ENCODE measurements at places on chromosomes 3 and 15. TPM values are rescaled to one million over a fixed set of nuclear protein-coding genes. Genes with fewer than 3 reads are reported as not detected.

- no peaks in the 10 kb centered on the region for H3K4me1 ChIP-seq
- peaks cover 6% of the 10 kb centered on the region for H3K27me3 ChIP-seq
- DNase-seq = peak; percentile 32
- no peaks in the 10 kb centered on the region for H3K36me3 ChIP-seq
- no peak overlapping the region for H3K4me3 ChIP-seq
- H3K27ac ChIP-seq = no peak overlapping the region
These were observed 154.6 kb downstream of the POLR2M start for GRCh38 chr15:57861034-57861638.

DNA sequence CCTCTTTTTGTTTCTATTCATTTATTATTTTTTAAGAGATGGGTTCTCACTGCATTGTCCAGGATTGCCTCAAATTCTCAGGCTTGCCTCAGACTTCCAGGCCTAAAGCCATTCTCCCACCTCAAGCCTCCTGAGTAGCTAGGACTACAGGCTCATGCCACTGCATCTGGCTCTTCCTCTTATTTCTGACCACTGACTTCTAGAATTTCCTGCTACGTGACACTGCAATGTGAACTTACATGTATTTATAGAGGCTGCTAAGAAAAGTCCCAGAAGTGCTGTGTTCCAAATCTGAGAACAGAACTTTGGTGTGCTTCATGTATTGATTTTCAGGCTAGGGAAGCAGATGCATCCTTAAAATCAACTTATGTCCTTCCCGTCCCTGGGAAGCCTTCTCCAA, 407.4 kb downstream of the RSL24D1 start:
- H3K4me1 ChIP-seq = no peaks in the 10 kb centered on the region
- DNase-seq = no peak
- no peaks in the 10 kb centered on the region for H3K27me3 ChIP-seq
- H3K36me3 ChIP-seq = no peaks in the 10 kb centered on the region
- H3K27ac ChIP-seq = no peak overlapping the region

DNA sequence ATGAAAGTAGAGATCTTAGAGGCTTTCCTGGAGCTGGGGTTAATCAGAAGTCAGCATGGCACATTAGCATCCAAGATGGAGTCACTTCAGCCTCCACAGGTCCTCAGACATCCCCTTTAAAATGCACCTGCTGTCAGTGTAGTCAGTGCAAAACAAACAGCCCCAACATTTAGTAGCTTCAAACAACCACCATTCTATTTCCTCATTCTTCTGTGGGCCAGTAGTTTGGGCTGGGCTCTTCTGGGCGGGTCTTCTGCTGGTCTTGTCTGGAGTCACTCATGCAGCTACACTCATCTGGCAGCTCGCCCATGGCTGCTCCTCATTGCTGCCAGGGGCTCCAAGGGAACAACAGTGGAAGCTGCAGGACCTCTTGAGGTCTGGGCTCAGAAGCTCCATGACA, 99.9 kb downstream of the TLE3 start:
- H3K27ac ChIP-seq = no peak overlapping the region
- H3K36me3 ChIP-seq = no peaks in the 10 kb centered on the region
- no peaks in the 10 kb centered on the region for H3K4me1 ChIP-seq
- H3K27me3 ChIP-seq = no peaks in the 10 kb centered on the region
- no peak overlapping the region for H3K4me3 ChIP-seq
- DNase-seq = no peak

GRCh38 chr15:78004222-78004727, 73.2 kb downstream of the TBC1D2B start:
- no peaks in the 10 kb centered on the region for H3K27me3 ChIP-seq
- H3K27ac ChIP-seq = no peak overlapping the region
- peaks cover 2% of the 10 kb centered on the region for H3K36me3 ChIP-seq
- H3K4me1 ChIP-seq = 0 out of 2 replicates have a peak, but pooled peaks cover 9% of the 10 kb centered on the region
- H3K4me3 ChIP-seq = no peak overlapping the region

DNA sequence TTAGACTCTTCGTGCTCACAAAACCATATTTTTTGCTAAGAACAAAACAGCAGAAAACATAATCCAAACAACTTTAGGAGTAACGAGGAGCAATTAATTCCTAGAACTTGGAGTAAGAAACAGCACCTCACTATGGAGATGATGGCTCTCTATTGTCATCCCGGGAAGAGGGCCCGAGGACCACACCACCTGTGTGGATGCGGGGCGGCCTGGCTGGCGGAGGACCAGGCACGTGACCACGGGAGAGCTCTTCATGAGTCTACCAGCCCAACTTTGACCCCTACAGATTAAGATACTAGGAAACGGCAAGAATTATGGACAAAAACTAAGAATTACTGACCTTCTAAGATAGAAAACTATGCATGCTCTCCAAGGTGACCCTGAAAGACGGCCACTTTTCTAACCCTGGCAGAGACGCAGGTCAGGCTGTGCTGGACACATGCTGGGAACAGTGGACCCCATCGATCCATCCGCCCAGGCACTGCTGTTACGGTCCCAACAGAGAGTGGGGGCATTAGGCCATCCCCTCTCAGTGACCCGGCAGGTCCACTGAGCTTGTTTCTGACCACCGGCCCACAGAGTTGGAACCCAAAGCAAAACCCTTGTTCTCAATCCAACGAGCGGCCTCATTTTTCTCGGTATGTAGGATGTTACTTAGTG, 13.1 kb upstream of the OCA2 start:
- DNase-seq = no peak
- H3K36me3 ChIP-seq = peaks cover 2% of the 10 kb centered on the region
- no peaks in the 10 kb centered on the region for H3K4me1 ChIP-seq
- H3K27me3 ChIP-seq = no peaks in the 10 kb centered on the region

GRCh38 chr3:120559242-120560061, 36.7 kb upstream of the NDUFB4 start:
- H3K4me3 ChIP-seq = peak overlapping the region; percentile 76
- H3K4me1 ChIP-seq = peaks cover 14% of the 10 kb centered on the region
- H3K27me3 ChIP-seq = no peaks in the 10 kb centered on the region
- no peak for DNase-seq
- no peaks in the 10 kb centered on the region for H3K36me3 ChIP-seq

- H3K4me1 ChIP-seq = no peaks in the 10 kb centered on the region
- no peak for DNase-seq
- no peak overlapping the region for H3K27ac ChIP-seq
These were observed 212.3 kb upstream of the BHLHE40 start for GRCh38 chr3:4766716-4767499.

GRCh38 chr15:73539212-73540128, 93.7 kb downstream of the NPTN start:
- no peaks in the 10 kb centered on the region for H3K36me3 ChIP-seq
- H3K27me3 ChIP-seq = no peaks in the 10 kb centered on the region
- no peaks in the 10 kb centered on the region for H3K4me1 ChIP-seq
- no peak overlapping the region for H3K27ac ChIP-seq
- no peak overlapping the region for H3K4me3 ChIP-seq
- DNase-seq = no peak

Gene PRKCD
- total RNA-seq = 14.0 TPM
